ENCODE measurements at places on chromosomes 7 and 10. TPM values are rescaled to one million over a fixed set of nuclear protein-coding genes. Genes with fewer than 3 reads are reported as not detected.
A peak's percentile ranks its signal among the peaks of the same experiment; 100 is the strongest.

Gene FKBP6
- not detected for polyA plus RNA-seq

Gene PLOD3
- 26.6 TPM for polyA plus RNA-seq

Gene ZNF25
- 5.1 TPM for polyA plus RNA-seq

- peaks cover 32% of the 10 kb centered on the region for H3K36me3 ChIP-seq
- peaks cover 1% of the 10 kb centered on the region for H3K27me3 ChIP-seq
- H3K27ac ChIP-seq, result peak overlapping the region; percentile 22
- H3K4me3 ChIP-seq, result no peak overlapping the region
- peaks cover 30% of the 10 kb centered on the region for H3K4me1 ChIP-seq
- DNase-seq, result no peak
Observed at GRCh38 chr7:12228024-12228423, 16.9 kb downstream of the TMEM106B start.

DNA sequence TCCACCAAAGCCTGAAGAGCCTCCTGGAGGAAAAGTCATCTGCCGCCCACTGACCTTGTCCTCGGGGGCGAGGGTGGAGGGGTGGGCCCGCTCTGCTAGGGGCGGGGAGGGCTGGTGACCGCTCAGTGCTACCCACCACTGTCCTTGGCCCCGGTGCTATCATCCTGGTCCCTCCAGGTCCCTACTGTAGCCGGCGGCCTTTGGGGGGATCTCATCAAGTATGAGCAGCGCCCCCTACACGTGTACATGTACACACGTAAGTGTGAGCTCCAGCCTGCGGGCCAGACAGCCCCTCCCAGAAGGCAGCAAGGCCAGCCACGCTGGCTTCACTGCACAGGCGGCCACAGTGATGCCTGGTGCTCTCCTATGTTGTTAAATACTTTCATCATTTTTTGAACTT, 19.6 kb downstream of the TTYH3 start:
- H3K4me3 ChIP-seq, result no peak overlapping the region
- no peaks in the 10 kb centered on the region for H3K36me3 ChIP-seq
- DNase-seq, result no peak
- H3K27me3 ChIP-seq, result no peaks in the 10 kb centered on the region
- peaks cover 12% of the 10 kb centered on the region for H3K4me1 ChIP-seq

DNA sequence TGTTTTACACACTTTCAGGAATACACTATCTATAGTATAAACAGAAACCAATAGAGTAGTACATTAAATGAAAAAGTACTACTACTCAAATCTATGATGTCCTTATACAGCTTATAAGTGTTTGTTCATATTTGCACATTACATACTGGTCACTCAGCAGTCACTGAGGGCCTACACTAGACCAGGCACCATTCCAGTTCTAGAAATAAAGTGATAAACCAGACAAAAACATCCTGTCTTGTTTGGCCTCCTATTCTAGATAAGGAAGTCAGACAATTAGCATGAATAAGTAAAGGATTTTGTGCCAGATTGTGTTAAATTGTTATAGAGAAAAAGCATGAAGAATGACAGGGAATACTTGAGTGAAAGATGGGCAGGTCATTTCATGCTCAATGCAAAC, 219.0 kb downstream of the CRPPA start:
- H3K4me1 ChIP-seq, result no peaks in the 10 kb centered on the region
- H3K4me3 ChIP-seq, result no peak overlapping the region
- no peak overlapping the region for H3K27ac ChIP-seq
- no peaks in the 10 kb centered on the region for H3K36me3 ChIP-seq
- no peak for DNase-seq

GRCh38 chr10:15310776-15311568, 60.1 kb downstream of the FAM171A1 start:
- peaks cover 8% of the 10 kb centered on the region for H3K27me3 ChIP-seq
- no peaks in the 10 kb centered on the region for H3K4me1 ChIP-seq
- H3K4me3 ChIP-seq, result no peak overlapping the region
- H3K27ac ChIP-seq, result no peak overlapping the region

Measured in immature natural killer cell (primary cell).